ENCODE measurements at places on chromosomes 4 and X.

- DNase-seq, result no peak
Measured at GRCh38 chrX:120125444-120125843, 9.7 kb upstream of the RHOXF1 start.

- DNase-seq, result no peak
Measured at GRCh38 chr4:179843370-179843769, 2399.8 kb upstream of the TENM3 start.

DNA sequence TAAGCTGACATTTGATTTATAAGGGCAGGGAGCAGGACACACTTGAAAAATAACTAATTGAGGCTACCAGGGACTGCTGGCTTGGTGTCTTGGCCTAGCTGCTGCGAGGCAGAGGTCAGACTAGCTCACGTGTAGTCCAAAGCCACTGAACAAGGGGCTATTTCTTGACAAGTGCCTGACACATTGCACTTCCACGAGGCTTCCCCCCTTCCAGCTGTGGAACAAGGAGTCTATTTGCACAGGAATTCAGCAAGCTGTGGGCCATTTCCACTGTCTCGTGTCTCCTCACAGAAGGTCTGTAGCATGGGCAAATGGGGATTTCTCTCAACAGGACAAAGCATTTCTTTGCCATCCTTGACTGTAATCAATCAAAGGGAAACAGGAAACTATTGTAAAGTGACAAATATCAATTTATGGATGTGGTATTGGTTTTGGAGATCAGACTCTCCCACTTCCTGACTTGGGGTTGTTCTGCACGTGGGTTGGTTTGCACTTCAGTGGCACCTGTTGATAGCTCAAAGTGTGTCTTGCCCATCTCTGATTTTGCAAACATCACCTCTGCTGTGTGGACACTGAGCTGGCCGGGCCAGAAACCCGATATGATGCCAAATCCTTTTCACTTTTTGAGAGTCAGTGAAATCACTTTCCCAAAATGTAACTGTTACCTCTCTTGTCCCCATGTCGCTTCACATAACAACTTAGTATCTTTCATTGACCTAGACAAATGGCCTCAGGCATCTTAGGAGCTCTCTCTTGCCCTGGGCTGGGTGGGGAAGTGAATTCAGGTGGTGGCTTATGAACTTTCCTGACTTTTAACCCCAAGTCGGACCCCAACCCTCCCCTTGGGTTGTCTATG is 107.4 kb upstream of the MAMLD1 start:
- DNase-seq, result no peak

- peak; percentile 6 for DNase-seq
Measured at GRCh38 chrX:75784680-75785491, at the start of gene MAGEE2. TSS of gene MAGEE2 (minus strand) at chrX:75785254. CDS start at chrX:75785051, 203 bp downstream.

DNA sequence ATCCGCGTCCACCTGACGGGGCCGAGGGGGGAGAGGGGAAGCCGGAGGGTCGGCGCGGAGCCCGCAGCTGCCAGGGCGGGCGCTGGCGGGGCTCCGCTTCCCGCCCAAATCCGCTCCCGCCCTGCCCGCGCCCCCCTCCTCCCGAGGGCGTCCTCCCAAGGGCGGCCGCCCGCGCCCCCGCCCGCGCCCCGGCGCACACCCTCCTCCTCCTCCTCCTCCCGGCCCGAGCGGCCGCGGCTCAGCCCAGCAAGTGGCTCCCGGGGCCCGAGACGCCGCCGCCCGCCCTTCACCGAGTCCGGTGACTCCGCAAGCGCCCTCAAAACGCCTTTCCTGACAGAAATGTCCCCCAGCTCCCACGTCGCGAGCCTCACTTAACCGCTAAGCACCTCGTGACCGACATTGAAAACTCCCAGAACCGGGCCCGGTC is 487 bp downstream of the HMGB2 start:
- DNase-seq, result peak; percentile 66

DNA sequence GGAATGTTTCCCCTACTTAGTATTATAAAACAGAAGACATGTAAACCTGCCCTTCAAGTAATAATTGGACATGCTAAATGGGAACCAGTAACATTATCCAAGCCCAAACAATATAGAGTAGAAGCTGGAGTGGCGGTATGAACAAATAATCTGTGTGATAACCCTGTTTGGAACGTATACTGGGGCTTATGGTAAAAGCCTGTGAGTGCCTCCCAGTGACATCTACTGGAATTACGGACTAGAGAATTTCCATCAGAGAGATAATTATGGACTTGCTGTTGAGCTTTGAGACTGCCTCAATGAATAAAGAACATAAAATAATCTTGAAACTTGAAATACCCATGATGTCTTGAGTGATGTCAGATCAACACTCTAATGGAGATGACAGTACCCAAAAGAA is 406.3 kb upstream of the GRIA3 start:
- no peak for DNase-seq

- no peak for DNase-seq
Measured at GRCh38 chr4:149265645-149266044, 550.0 kb downstream of the IQCM start.

GRCh38 chrX:111506826-111507225 is 4.6 kb upstream of the SERTM2 start:
- no peak for DNase-seq

GRCh38 chr4:185108669-185109068 is 34.4 kb upstream of the SLC25A4 start:
- no peak for DNase-seq

DNA sequence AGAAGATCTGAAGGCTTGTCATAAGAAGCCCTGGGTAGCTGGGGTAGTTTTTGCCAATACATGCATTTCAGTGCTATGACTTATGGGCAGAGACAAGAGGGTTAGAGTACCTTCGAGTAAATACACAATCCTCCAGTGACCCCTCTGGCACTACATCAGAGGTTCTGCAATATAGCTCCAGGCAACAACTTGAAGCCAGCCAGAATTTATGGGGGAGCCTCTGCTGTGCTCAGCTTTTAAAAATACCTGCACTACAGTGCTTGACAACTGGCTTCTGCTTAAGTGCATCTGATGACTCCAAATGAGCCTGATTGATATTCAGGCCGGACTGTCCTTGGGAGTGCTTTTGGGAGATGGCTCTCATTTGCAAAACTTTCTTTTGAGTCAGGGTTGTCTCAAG is 44.9 kb upstream of the SMAD1 start:
- no peak for DNase-seq

- DNase-seq, result no peak
Measured at GRCh38 chr4:128384765-128385598, 97.4 kb upstream of the PGRMC2 start.

GRCh38 chrX:127466211-127466610 is 586.0 kb downstream of the ACTRT1 start:
- DNase-seq, result no peak

- no peak for DNase-seq
Measured at GRCh38 chr4:68708566-68708965, 38.1 kb upstream of the UGT2B15 start.

GRCh38 chr4:3488820-3489219 is 25.7 kb downstream of the DOK7 start:
- DNase-seq, result no peak

- DNase-seq, result no peak
Measured at GRCh38 chr4:18398661-18399060, 377.1 kb upstream of the LCORL start.

DNA sequence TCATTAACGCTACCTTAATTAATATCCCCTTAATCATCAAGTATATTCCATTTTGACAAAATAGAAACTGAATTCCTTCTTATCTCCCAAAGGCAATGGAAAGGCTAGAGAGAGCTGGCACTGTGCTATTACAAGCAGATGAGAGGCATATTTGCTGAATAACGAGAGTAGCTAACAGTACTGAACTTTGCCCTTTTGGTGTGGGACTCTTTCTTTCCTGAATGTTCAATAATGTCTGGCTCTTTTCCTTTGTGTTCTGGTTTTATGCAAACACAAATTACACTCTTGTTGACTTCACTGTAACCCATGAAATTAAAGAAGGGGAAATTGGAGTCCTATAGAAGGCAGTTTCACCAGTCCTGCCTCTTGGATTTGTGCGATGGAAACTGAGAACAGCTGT is 63.5 kb downstream of the SHROOM3 start:
- no peak for DNase-seq

DNA sequence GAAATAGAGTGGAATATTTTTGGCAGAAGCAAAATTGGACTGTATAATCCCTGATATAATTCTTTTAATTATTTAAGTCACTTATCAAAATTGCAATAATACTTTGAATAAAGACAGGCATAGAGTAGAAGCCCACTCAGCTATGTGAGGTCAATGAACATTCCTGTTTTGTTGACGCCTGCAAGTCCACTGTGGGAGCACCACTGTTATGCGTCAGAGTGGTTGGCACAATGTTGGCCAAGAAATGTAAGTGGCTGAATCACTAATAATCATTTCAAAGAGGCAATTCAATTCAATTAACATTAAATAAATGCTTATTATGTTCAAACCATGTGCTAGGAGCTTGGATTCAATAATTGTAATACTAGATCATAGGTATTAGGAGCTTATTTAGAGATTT is 221.0 kb downstream of the SPCS3 start:
- no peak for DNase-seq

DNA sequence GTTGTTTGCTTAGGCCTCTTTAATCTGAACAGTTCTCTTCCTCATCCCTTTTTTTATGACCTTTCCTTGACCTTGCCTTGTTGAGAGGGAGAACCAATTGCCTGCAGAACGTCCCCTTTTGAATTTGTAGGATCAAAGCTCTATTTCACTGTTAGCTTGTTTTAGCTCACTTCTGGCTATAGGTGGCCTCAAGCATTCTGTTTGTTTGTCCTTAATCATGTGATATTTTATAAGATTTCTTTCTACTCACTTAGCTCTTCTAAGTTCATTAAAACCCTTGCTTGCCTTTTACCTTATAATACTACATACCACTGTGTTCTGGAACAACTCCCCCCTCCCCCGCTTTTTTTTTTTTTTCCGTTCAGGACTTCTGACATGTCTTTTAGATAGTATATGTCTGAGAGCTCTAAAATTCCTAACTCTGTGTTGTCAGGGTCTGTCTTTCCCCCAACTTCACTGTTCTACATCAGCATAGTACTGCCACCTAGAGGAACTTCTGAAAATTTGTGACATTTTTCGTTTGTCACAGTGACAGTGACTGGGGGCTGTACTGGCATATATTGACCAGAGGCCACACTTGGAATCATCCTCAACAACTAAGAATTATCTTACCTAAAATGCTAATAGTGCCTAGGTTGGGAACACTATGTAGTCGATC is 128.5 kb downstream of the LARP7 start:
- peak; percentile 32 for DNase-seq

- DNase-seq, result no peak
Measured at GRCh38 chr4:156303708-156304107, 350.0 kb upstream of the CTSO start.

- DNase-seq, result peak; percentile 65
Measured at GRCh38 chrX:135974279-135974856, 580 bp upstream of the MMGT1 start.

GRCh38 chr4:7867701-7868435 is 71.8 kb downstream of the AFAP1 start:
- no peak for DNase-seq

- no peak for DNase-seq
Measured at GRCh38 chr4:16162891-16163290, 63.4 kb downstream of the TAPT1 start.

GRCh38 chr4:189404271-189404670 is 536.4 kb upstream of the FRG1 start:
- no peak for DNase-seq

DNA sequence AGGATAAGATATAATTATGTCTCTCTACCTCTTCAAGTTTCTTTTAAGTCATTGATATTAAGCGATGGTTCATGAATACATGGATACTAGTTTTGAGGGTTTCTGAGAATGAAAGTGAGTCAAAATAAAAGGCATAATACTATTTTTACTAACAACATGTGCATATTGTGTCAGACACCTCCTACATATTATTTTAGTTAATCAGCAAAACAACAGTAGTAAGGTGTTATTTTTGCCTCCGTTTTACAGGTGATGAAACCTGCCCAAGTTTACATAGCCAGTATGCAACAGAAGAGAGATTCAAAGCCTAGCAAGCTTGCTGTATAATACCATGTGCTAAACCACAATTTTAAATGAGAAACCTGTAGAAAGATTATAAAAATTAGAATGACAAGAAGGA is 544.1 kb downstream of the EPHA5 start:
- DNase-seq, result no peak

GRCh38 chr4:5750052-5750945 is 39.3 kb downstream of the EVC start:
- no peak for DNase-seq

DNA sequence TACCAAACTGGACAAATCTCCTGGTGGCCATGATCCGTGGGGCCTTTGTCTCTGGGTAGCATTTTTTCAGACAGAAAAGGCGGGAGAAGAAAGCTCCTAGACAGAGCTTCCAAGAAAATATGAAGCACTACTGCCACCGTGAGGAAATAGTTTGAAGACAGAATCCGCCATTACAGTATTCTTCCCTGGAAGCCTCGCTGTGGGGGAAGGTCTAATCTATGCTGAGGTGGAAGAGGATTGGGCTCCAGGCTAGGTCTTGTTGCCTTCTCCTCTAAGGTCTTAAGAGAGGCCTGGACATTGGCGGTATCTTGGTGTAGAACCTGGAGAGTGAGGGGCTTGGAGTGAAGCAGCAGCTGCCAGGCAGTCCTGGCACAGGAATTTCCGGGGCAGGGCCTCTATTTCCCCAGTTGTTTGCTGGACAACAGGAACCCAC is 218.9 kb downstream of the OR13H1 start:
- no peak for DNase-seq

GRCh38 chr4:119653990-119654389 is 25.4 kb upstream of the PDE5A start:
- DNase-seq, result no peak

DNA sequence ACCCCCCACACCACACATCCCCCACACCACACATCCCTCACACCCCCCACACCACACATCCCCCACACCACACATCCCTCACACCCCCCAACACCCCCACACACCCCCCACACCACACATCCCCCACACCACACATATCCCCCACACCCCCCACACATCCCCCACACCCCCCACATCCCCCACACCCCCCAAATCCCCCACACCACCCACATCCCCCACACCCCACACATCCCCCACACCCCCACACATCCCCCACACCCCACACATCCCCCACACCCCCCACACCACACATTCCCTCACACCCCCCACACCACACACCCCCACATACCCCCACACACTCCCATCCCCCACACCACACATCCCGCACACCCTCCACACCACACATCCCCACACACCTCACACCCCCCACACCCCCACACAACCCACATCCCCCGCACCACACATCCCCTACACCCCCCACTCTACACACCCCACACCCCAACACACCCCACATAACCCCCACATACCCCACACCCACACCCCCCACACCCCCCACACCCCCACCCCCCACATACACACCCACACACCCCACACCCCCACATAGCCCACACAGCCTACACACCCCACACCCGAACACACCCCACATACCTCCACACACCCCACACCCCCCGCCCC is 172.9 kb downstream of the DCLK2 start:
- no peak for DNase-seq

- DNase-seq, result no peak
Measured at GRCh38 chrX:3806630-3807029, 93.2 kb upstream of the PRKX start.

- DNase-seq, result no peak
Measured at GRCh38 chr4:127734976-127735375, 4.8 kb downstream of the SLC25A31 start.
